ENCODE measurements at places on chromosomes 4 and X.

DNA sequence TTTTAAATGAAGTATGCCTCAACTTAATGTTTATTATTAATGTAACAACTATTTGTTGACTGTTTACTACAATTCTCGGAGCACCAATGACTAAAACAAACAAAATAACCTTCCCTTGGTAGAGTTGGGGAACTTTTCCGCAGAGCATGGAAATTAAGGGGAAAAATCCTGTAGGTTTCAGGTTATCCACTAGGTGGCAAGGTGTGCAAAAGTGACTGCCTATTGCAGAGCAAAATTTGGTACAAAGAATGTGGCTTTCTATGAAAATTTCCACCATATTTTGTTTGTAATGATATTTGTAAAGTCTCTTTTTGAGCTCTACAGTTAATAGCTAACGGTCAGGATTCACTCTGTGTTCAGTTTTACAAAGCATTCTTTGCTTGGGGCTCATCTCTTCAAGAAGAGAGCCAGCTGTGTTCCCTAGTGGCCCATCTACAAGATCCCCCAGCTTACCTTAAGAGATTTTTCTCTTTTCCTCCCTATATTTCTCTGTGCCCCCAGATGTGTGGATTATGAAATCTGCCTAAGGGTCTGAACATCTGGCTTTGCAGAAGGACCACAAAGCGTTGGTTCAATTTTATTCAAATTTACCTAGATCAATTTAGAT lies 61.1 kb downstream of the FBXO8 start:
- DNase-seq: no peak

DNA sequence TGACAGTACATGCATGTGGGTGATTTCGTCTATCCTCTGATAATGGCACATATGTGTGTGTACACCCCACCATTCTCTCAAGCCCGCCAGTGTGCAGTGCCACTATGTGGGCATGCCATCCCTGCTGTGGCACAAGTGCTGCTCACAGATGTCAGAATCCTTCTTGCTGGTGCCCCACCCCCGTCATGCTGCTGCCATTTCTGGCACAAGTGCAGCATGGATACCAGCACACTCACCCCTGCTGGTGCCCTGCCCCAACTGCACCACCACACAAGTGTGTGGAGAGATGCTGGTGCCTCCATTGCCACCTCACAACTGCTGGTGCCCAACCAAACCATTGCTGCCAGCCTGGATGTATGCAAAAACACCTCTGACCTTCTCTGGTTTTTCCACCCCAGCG lies 1133.8 kb downstream of the TECRL start:
- peak; percentile 16 for DNase-seq

- DNase-seq: no peak
These were observed 1511.0 kb upstream of the ADGRL3 start for GRCh38 chr4:59689149-59689548.

DNA sequence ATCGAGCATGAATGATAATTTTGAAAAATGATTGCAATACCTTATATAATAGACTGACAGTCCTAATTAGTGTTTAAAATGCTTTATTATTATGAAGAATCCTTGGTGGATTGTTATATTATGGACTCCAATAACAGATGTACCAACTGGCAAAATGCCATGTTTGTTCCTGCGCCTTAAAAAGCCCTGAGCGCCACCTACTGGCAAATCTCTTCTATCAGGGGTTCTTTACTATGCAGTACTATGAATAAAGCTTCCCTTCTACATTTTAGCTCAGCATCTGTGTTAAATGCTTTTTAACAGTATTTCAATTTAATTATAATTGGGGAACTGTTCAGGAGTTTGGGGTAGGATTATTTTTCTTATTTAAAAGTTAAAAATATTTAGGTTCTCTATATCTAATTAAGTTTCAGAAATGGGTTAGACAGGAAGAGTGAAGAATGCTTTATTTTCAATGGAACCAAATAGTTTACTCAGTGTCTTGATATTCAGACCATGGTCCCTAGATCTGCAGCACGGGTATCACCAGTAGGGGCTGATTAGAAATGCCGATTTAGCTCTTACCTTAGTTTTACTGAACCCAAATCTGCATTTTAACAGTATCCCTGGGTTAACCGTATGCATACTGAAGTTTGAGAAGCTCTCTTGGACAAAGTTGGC lies 20.0 kb downstream of the CFAP97 start:
- DNase-seq: peak; percentile 72

GRCh38 chr4:77742054-77742453 lies 77.1 kb downstream of the CNOT6L start:
- DNase-seq: no peak

DNA sequence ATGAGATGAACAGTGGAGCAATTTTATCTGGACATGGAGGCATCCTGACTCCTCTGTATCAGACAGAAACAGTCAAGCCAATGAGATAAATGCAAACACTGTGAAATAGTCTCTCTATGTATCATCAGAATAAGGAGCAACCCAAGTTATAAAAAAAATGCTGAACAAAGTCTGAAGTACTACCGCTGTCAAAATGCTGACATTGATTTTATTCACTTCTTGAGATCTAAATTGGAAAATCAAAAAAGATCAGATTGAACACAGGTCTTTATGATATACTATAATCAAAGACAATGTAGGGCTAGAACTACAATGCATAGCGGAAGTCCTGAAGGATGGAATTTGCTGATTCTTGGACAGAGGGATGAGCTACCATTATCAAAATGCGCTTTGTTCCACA lies 76.1 kb downstream of the FTHL17 start:
- DNase-seq: no peak

DNA sequence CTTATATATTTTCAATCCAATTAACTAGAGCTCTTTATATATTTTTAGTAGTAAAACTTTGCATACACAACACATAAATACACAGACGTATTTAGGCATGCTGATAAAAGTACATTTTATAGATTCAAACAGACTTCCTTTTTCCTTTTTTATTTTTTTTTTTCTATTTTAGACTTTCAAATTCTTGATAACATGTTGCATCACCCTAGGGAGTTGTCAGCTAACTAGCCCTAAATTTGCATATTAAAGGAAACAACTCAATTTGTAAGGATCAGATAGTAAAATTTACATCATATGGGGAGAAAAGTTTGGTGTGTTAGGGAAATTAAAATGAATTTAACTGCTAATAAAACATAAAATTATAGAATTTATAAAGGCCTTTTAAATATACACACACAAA lies 47.4 kb upstream of the APOOL start:
- DNase-seq: no peak

DNA sequence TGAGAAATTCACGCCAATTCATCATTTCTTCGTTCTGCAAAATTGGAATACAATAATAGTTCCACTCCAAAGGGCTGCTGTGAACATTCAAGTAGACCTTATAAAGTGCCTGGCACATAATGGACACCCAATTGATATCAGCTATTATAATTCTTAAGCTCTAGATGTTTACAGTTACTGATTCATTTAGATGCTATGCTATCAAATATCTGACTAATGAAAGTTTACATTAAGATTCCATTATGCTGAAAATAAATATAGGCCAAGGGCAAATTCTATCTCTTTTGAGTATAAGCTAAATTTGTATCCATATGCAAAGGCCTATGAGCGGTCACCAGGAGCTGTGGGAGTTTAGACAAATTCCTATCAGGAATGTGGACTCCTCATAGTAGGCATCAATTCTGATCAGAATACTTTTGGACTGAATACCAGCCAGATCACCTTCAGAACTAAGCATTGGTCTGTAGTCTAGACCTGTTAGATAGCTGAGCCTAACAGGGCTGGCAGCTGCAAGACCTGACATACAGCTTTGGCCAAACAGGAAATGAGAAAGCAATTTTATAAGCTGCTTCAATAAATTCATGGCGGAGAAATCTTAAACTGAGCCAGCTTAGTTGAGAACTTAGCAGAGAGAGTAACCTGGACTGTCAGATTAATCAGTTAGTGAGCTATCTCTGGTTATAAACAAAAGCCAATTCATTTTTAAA lies 384.3 kb upstream of the ACTRT1 start:
- DNase-seq: no peak

GRCh38 chrX:10015723-10016518 lies 48.8 kb downstream of the CLDN34 start:
- DNase-seq: peak; percentile 46

All from WTC11 (cell line).